Substantia nigra (tissue), 51 donors: ENCODE measurements at places on chromosomes 1 and 21.

DNA sequence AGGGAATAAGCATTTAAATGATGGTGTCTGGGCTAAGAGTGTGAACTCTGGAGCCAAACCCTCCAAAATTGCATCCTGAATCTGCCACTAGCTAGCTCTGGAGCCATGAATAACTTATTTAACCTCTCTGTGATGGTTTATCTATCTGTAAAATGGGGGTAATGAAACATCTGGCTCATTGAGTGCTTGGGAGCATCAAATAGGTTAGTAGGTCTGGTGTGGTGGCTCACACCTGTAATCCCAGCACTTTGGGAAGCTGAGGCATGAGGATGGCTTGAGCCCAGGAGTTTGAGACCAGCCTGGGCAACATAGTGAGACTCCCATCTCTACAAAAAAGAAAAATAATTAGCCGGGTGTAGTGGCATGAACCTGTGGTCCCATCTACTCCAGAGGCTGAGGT is 42.8 kb downstream of the KIF1B start:
- no peak for DNase-seq

- DNase-seq: no peak
These were observed 75.4 kb downstream of the NOS1AP start for GRCh38 chr1:162144853-162145252.

DNA sequence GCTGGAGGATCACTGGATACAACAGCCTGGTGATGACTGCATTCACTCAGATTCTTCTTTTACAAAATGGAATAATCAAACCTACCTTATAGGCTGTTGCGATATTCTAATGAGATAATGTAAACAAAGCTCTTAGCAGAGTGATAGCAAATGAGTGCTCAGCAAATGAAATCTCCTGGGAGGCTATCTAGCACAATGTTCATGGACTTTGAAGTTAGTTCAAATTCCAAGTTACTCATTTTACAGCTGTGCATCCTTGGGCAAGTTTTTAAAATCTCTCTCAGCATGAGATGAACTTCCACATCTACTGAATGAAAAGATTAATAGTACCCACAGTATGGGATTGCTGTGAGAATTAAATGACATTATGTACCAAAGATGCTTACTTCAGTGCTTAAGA is 80.8 kb upstream of the PAPPA2 start:
- no peak for DNase-seq

- no peak for DNase-seq
These were observed 11.4 kb downstream of the SLC1A7 start for GRCh38 chr1:53130878-53131589.

DNA sequence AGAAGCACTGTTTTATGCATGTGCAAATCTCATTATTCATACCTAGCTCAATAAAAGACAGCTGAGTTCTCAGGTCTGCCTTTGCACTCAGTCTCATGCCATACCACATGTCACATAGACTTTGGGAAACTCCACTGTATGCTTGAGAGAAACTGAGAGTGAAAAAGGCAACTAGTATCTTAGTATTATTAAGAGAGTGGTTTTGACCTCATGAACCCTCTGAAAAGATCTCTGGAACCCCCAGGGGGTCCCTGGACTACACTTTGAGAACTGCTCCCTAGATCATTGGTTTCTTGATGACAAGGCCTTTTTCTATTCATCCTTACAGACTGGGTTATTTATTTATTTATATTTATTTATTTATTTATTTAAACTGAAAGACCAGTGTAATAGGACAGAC is 3.7 kb upstream of the RHEX start:
- no peak for DNase-seq
